Skin of body (tissue), 3 donors: ENCODE measurements at places on chromosomes 2 and 18. TPM values are rescaled to one million over a fixed set of nuclear protein-coding genes. Genes with fewer than 3 reads are reported as not detected.
A peak's percentile ranks its signal among the peaks of the same experiment; 100 is the strongest.

DNA sequence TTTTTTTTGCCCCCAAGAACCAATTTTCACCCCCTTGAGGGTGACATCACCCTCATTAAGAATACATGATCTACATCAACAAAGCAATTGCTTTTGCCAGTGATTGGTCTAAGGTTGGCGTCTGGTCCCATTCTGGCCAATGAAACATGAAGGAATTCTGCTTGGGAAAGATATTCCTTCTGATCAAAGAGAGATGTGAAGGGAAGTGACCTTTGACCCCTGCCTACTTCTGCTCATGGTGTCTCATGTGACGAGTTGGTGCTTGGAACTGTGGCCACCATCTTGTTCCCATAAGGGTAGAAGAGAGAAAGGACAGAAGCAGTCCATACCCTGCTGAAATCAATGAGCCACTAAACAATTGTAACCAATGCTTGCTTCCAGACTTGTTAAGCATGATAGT, 85.1 kb downstream of the LBH start:
- no peak for DNase-seq

DNA sequence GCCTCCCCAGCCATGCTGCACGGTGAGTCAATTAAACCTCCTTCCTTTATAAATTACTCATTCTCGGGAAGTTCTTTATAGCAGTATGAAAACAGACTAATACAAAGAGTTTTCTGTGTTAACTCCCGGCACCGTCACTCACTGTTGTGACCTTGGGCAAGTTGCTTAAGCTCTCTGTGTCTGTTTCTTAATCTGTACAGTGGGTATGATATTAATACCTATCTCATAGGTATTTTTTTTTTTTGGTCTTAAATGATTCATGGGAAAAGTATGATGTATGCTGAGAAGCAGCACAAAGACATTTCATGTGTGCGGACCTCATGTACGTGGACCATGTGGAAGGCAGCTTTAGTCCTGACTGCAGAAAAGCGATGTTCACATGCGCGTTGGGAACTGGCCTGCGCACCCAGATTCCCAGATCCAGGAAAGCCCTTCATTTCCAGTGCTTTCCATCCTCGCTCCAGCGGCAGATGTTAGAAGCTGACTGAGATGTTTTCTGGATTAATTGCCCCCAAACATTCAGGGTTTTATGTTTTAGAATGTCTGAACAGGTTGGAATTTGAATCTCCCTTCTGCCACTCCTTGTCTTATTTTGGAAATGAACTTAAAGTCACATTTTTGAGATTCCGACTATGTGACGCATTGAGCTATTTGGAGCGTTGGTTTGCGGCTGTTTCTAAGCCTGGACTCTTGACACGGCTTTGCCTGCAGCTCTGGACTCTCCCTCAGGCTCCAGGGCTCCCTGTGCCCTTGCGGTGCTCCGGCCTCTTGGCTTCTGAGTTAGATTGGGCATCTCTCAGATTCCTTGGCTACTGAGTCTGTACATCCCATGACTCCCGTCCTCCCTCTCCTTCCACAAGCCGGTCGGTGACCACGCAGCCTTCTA, 61.4 kb downstream of the SLC4A3 start:
- peak; percentile 30 for DNase-seq

DNA sequence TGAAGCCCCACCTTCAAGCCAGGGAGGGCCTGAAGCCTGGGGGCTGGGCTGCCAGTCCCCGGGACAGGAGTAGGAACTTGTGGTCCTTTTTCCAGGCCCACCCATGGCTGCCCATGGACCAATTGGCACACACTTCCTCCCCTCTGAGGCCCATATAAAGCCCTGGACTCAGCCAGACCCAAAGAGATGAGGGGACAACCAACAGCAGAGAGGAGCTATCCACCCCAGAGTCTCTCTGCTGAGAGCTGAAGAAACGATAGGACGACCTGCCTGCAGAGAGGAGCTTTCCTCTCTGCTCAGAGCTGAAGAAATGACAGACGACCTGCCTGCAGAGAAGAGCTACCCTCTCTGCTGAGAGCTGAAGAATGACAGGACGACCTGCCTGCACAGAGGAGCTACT, 43.8 kb upstream of the PEX13 start:
- no peak for DNase-seq

GRCh38 chr18:31942291-31942998, 483 bp downstream of the TRAPPC8 start:
- no peak for DNase-seq

GRCh38 chr2:55017880-55018279, 32.4 kb downstream of the RTN4 start:
- DNase-seq, result no peak

- no peak for DNase-seq
Measured at GRCh38 chr2:132420816-132421805, 4.5 kb downstream of the GPR39 start.

DNA sequence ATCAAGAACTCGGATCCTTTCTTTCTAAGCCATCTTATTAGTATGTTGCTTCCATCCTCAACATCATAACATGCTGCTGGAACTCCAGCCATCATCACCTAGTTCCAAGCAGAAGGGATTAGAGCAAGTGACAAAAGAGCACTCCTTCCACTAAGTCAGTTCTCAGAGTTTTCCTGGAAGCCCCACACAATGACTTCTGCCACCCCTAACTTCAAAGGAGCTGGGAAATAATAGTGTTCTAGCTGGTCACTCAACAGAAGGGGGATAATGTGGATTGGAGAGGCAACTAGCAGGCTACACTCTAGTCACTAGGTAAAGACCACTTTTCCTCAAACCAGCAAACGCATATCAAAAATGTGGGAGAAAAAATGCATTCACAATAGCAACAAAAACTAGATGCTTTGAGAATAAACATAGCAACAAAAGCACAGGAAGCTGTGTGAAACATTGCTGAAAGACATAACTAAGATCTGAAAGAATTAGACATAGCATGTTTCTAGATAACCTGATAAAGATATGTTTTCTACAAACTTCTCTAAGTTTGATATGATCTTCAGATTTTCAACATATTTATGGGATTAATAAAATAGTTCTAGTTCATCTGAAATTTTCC, 39.5 kb downstream of the COX7A2L start:
- no peak for DNase-seq

Gene CHRNA1
- total RNA-seq, result 4.2 TPM

GRCh38 chr2:199903111-199903510, 8.0 kb upstream of the C2orf69 start:
- DNase-seq, result no peak

DNA sequence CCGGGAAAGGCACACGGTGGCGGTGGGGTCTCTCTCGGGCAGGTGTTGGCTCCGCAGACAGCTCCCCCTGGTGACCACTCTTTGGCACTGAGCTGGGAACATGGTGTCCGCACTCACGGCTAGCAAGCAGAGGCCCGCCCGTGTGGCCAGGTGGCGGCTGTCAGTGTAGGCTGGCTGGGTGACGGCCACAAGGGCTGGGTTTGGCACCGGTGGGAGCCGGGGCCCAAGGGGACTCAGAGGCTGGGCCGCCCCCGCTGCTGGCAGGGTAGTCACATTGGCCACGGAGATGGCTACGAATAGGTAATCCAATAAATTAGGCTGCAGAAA, 1071.7 kb downstream of the RPIA start:
- no peak for DNase-seq

Gene TUBB8B
- not detected for total RNA-seq

Gene CNRIP1
- total RNA-seq, result 15.3 TPM

Gene GREB1
- 2.7 TPM for total RNA-seq

GRCh38 chr18:48589797-48590519, 51.1 kb downstream of the CTIF start:
- no peak for DNase-seq

- no peak for DNase-seq
Measured at GRCh38 chr2:180004731-180005130, 2.4 kb downstream of the CWC22 start.

Gene AGPS
- total RNA-seq, result 29.6 TPM

Gene TOGARAM2
- 0.69 TPM for total RNA-seq

DNA sequence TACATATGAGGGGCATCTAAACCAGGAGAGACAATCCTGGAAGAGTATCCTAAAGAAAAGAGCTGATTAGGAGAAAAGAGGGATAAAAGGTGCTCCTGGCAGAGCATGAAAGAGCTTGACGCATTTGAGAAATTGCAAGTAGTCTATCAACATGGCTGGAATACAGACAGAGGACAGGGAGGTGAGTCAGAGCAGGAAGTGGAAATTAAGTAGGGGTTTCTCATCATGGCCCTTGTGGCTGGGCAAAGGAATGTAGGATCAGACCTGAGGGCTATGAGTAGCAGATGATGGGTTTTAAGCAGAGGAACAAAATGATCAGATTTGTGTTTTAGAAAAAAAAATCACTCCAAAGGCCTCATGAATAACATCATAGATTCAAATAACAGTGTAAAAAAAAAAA, 49.2 kb upstream of the UGP2 start:
- no peak for DNase-seq

GRCh38 chr2:133324150-133324561, 244.1 kb downstream of the NCKAP5 start:
- DNase-seq, result no peak

Gene PHOSPHO2
- total RNA-seq, result 5.9 TPM

- no peak for DNase-seq
Measured at GRCh38 chr2:3751806-3752205, 48.4 kb downstream of the DCDC2C start.

DNA sequence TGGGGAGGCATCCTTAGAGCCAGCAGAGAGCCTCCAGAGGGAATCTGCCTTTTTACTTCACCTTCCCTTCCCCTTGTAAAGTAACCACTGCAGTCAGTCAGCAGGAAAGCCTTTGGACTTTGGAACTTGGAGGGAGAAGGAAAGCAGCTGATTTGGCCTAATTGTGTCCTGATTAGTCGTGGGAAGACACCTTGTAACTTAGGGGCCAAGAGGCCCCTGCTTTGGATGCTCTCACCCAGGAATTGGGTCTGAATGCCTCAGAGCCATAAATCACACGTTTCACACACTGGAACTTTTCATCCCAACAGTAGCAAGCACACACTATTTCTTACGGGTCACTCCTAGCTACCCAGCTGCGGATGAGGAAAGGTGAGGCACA, 81.0 kb upstream of the PPM1B start:
- no peak for DNase-seq

Gene LRRTM4
- total RNA-seq, result 0.89 TPM

Gene LRP2
- total RNA-seq, result 0.10 TPM

DNA sequence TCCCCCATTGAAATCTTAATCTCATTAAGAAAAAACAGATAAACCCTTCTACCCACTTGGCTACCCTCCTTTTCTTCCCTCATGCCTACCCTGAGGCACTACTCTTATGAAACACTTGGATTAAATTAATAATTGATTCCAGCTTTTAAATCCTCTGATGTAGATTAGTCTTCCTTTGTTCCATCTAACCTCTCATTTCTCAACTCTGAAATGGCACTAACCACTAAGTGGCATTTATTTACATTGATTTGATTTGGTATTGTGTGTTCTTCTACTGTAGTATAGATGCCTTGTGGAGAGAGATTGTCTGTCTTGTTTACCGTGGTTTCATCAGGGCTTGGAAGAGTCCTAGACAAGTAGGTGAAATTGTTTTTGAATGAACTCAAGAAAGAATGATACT, 26.7 kb downstream of the ITGA4 start:
- DNase-seq, result no peak

Gene SULT1C2
- 1.5 TPM for total RNA-seq

DNA sequence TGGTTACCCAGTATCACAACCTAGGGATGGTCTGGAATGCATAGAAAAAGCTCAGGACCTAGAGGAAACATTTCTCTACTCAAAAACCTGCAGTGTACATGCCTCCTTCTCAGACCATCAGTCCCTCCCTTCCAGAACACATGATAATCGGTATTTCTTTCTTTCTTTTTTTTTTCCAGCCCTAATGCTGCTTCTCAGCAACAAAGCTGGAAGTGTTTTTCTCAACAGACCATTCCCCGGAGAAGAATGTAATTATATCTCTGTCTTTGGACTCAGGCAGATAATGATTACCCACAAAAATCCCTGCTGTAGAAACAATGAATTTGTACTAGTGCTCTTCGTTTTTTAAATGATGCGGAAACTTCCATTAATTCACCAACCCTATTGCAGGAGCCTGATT, 44.1 kb upstream of the NDUFV2 start:
- no peak for DNase-seq

DNA sequence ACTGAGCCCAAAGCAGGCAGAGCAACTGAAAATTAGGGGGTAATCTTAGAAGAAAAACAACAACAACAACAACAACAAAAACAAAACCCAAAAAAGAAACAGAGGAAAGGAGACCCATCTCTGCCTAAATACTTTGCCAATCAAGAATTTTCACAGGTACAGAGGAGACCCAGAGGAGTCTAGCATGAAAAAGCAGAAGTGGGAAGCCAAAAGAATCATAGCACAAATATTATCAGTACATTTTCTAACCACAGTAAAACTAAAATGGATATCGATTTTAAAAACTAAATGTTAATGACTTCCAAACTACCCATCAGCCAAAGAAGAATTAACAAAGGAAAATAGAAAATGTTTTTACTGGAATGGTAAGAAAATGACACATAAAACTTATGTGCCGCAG, 148.1 kb downstream of the BAZ2B start:
- no peak for DNase-seq

GRCh38 chr2:66435549-66435875, 587 bp downstream of the MEIS1 start:
- peak; percentile 70 for DNase-seq

DNA sequence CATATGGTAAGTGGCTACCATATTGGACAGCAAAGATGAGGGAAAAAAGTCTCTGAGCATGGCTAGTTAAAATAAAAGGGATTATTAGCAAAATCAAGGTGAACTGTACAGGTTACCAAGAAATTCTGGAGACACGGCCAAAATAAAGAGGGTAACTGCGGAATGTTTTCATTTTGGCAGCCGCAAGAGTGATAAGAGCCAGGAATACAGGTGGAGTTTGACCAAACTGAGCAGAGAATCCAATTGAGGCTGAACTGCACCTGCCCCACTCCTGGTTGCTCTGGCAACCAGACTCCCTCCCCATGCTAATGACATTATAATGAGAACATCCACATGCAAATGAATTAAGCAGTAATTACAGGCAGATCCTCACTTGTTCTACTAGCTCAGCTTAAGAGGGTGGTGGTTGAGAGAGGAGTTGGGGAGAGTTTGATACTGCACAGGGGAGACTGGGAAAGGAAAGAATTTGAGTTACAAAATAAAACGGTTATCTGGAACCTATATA, 18.8 kb upstream of the EPHA4 start:
- DNase-seq, result no peak

Gene CDCA7
- total RNA-seq, result 11.4 TPM

GRCh38 chr2:31979956-31980355, 30.9 kb downstream of the MEMO1 start:
- DNase-seq, result no peak

DNA sequence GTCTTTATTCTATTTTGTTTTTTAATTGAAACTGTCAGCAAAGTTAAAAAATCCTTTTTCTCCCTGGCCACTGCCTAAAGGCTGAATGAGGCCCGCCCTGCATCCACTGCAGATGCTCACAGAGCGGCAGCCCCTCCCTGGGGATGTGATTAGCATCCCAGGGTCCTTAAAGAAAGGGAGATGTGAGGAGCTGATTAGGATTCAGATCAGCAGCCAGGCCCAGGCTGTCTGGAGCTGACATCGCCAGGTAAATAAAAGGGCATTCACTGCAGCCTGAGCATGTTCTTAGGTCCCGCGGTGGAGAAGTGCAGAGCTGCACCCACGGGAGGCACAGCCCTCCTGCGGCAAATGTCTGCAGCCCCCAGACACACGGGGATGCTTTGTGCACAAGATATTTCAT, 83.8 kb downstream of the LONRF2 start:
- no peak for DNase-seq
